Brain (organoid and tissue), 16 donors: ENCODE measurements at places on chromosomes 2 and 18. TPM values are rescaled to one million over a fixed set of nuclear protein-coding genes. Genes with fewer than 3 reads are reported as not detected.

- peak; percentile 42 for DNase-seq
These were observed 180.0 kb upstream of the ARL4C start for GRCh38 chr2:234676783-234677450.

DNA sequence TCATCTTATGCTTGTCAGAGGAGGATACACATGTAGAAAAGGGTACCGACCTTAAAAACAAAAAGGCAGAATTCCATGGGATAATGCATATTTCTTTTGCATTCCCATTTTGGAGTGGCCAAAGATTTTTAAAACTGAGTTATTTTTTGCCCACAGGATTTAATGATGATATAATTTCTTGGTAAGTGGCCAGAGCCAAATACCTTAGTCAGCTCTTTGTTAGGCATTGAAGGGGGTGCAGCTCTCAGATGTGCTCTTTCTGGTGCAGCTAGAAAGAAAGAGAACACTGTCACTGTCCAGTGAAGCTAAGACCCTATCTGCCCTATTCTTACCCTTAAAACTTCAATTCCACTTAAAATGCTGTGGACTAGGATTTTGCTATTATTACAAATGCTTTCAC lies 10.8 kb downstream of the COQ10B start:
- DNase-seq = no peak

GRCh38 chr2:168971261-168971660 lies 59.9 kb downstream of the ABCB11 start:
- no peak for DNase-seq

GRCh38 chr2:16756831-16757644 lies 91.4 kb upstream of the CYRIA start:
- DNase-seq = peak; percentile 94

The SCLY gene
- polyA plus RNA-seq = 31.5 TPM
